ENCODE measurements at places on chromosomes 3 and 15.

DNA sequence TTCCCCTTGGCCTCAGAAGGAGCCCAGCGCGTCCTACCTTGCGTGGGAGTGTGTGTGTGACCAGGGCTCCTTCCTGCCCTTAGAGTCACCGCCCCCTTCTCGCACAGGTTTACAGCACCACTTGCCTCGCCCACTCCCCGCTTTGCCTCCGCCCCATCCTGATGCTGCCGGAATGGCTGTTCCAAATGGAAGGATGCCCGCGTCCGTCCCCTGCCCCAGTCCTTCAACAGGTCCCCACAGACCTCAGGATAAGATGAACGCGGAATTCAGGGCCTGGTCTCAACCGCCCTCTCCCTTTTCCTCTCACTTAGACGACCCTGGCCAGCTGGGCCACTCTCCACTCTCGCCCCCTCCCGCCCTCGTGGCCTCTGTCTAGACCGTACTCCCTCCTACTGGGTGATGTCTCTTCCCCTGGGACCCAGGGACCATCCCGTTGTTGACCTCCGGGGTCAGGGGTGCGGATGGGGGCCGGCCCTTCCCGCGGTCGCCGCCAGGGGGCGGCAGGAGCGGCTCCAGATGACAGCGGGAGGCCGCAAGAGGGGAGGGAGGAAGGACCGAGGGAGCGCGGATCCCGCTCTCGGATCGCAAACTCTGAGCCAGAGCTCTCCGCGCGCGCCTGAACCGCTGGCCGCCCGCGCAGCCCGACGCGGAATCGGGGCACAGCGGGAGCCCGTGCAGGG is at the start of gene THSD4:
TSS of gene THSD4 (plus strand) at position 585 of the 680 bp plus-strand sequence.
- DNase-seq: peak; percentile 5

DNA sequence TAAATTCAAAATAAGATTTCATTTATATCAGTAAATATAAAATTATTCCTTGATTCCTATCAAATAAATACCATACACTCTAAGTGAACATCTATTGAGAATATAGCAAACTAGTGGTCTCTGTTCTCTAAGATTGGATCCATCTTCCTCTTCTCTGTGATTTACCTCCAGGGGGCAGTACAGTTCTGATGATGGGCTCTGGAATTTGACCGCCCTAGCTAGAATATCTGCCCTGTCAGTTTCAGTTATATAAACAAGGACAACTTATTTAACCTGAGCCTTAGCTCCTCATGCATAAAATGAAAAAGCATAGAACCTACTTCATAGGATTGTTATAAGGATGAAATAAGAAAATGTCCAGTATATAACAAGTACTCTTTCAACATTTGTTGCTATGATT is 171.1 kb upstream of the CCDC54 start:
- DNase-seq: no peak

DNA sequence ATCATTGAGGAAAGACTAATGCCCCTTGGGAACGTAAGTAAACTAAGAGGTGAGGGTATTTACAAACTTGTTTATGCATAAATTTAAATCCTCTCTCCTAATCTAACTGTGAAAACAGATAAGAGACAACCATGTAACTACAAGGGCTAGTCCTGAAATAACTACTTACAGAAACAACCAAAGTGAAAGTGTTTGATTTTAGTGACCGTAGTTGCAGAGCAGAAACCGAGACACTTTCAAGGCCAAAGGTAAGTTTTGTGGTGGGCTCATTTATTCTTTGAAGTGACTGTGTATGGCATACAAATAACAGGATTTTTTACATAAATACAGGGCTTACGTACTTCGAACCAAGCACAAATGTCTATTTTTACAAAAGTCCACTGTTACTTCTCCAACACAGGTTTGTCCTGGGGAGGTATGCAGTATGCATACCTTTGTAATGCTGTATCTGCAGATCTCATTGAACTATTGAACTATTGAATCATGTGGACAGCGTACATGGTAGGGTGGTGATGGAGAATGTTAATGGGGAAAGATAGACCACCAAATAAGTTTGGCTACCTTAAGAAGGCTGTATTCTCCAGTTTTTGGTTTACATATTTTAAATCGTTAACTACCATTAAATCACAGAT is 99.6 kb upstream of the RBMS3 start:
- no peak for DNase-seq

DNA sequence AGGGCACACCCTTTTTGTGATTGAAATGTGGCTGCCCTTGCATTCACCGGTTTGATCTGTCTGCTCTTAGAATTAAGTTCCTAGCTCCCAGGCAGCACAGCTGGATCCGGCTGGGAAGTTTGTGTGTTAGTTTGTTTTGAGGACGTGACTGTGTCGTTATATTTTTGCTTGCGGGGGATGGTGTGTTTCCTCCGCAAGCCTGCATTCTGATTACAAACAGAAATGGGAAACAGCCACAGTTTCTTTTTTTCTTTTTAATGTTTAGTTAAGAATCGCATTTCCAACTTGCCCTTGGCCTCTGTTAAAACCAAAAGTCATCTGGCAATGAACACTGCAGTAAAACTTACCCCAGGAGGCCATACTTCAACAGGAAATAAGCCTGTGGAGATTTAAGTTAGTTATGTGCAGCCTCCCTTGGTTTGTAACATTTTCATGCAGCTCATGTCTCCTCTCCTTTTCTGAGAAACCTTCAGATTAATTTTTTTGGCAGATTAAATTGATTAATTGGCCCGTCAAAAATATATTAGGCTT is 888 bp downstream of the TMOD3 start:
- no peak for DNase-seq

DNA sequence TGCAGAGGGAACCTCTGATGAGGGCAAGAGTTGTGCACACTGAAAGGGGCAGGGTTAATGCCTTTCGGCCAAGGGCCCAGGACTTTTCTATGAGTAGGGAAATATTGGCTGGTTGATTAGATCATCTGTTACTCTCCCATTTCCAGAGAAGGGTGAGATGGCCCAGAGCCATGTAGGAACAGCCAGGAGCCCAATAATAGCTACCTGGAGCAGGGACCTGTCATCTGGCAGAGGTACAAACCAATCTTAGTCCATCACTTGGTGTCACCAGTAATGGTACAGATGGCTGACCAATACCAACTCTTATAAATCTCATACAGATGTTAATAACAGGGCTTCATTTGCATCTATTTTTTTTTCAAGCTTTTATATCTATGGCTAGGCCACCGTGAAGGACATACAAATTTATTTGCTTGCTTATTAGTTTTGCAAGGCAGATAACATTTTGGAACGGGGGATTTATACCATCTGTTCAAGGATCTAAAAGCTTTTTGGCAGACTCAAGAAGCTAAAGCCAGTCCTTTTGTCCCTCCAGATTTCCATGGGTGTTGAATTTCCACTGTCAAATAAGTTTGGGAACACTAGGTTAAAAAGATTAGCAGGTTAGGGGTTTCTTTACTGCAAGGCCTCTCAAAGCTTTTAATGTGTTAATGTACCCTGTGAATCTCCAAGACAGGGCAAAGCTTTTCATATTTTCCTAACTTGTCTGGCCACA is 79.3 kb downstream of the TNIK start:
- DNase-seq: no peak

DNA sequence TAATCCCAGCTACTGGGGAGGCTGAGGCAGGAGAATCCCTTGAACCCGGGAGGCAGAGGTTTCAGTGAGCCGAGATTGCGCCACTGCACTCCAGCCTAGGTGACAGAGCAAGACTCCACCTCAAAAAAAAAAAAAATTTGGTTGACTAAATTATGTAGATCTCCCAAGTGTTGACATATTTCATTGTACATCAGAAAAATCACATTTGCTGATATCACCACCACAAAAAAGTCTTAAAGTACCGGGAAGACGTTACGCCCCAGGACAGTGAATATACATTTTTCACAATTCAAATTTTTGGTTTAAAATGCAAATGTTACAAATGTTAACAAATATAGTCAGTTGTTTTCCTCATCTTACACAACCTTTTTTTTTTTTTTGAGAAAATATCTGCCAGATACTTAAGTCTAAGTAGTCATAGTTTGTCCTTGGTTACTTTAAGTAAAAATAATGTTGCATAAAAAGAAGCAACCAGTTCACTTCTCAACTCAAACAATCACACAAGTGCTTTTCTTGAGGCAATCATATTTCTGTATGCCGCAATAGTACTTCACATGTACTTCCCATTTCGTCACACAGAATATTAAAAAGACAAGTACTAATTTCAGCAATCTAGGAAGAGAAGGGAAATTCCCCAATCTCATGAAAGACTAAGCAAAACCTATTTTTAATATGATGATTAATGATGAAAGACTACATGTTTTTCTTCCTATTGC is 41.0 kb upstream of the TCF12 start:
- DNase-seq: no peak

DNA sequence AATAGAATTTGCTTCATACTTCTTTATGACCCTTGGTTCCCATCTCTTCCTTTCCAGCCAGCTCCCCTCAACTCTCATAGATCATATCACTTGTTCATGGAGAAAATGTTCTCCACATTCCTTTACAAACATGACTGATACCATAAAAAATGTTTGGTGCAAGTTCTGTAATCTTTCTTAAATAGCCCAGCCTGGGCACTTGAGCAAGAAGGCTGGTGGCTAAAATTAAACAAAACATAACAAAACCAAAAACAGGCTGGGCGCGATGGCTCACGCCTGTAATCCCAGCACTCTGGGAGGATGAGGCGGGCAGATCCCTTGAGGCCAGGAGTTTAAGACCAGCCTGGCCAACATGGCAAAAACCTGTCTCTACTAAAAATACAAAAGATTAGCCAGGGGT is 8.9 kb upstream of the POLR2M start:
- no peak for DNase-seq

- no peak for DNase-seq
Measured at GRCh38 chr3:94735354-94735753, 672.5 kb downstream of the NSUN3 start.

DNA sequence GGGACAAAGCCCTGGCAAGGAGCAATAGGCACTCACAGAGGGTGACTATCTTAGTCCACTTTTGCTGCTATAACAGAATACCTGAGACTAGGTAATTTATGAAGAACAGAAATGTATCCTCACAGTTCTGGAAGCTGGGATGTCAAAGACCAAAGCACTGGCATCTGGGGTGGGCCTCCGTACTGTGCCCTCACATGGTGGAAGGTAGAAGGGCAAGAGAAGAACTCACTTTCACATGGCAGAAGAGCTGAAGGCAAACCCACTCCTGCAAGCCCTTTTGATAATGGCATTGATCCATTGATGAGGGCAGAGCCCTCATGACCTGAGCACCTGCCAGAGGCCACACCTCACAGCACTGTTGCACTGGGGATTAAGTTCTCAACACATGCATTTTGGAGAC is 173.4 kb upstream of the C2CD4B start:
- DNase-seq: no peak

DNA sequence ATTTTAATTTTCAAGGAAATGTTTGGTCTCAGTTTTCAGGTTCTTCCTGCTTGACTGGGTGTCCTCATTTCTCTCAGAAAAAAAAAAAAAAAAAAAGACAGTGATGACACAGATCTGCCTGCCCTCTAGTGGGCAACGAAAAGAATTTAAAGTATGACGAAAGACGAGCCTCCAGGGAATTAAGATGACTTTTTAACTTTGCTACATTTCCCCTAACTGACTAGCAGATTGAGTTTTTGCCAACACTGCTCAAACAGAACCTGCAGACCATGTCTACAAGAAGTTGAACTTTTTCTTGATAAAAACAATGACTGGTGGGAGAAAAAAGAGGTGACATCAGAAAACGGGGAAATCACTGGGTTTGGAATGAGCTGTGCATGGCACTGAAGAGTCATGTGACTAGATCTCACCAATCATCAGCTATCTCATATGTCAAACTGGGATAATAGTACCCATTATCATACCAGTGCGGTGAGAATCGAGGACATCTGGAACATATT is 40.8 kb downstream of the EOMES start:
- DNase-seq: peak; percentile 14

- no peak for DNase-seq
Measured at GRCh38 chr3:136151219-136151618, 44.9 kb downstream of the MSL2 start.

DNA sequence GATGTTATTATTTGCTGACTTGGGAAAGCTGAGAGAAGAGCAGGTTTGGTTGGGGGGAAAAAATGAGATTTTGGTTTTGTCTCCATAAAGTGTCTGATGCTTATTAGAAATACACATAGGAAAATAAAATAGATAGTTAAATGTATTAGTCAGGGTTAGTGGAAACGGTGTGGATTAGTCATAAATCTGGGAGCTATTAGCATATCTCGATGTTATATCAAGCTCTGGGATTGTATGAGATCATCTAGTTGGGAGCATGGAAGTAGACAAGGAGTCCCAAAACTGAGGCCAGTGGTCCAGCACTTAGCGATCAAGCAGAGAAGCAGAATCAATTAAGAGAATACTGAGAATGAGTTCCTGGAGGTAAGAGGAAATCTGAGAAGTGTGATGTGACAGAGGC is 845.5 kb downstream of the ROBO2 start:
- no peak for DNase-seq

GRCh38 chr15:72285927-72286516 is 13.7 kb upstream of the PARP6 start:
- peak; percentile 20 for DNase-seq

Data from activated gamma-delta T cell treated with anti-CD3 and anti-CD28 coated beads, Interleukin-2, amount 50 U/mL, for 16 hours (primary cell).